Karpas-422 (cell line): ENCODE measurements at places on chromosomes 5 and 9. TPM values are rescaled to one million over a fixed set of nuclear protein-coding genes. Genes with fewer than 3 reads are reported as not detected.

Gene LCN10
- not detected in 2 replicates for total RNA-seq

- peaks cover 14% of the 10 kb centered on the region for H3K4me1 ChIP-seq
- H3K27ac ChIP-seq: no peak overlapping the region
- H3K36me3 ChIP-seq: peaks cover 12% of the 10 kb centered on the region; the same call in 1 of the 2 replicates
- H3K4me3 ChIP-seq: no peak overlapping the region
- no peaks in the 10 kb centered on the region for H3K27me3 ChIP-seq
Measured at GRCh38 chr5:206406-206805, 11.5 kb downstream of the CCDC127 start.

- no peak for DNase-seq
- H3K36me3 ChIP-seq: no peaks in the 10 kb centered on the region
- no peak overlapping the region for H3K4me3 ChIP-seq
- peaks cover 4% of the 10 kb centered on the region for H3K4me1 ChIP-seq
Measured at GRCh38 chr9:132214027-132214622, 52.3 kb downstream of the NTNG2 start.

- H3K4me1 ChIP-seq: no peaks in the 10 kb centered on the region
- H3K4me3 ChIP-seq: no peak overlapping the region
- no peak for DNase-seq
- peaks cover 42% of the 10 kb centered on the region for H3K36me3 ChIP-seq
Measured at GRCh38 chr5:146173597-146173996, 8.9 kb downstream of the LARS1 start.

Gene ABO
- total RNA-seq: not detected in 2 replicates

Gene FOXI1
- 0.07 TPM in 1 of 2 replicates, not detected in the other for total RNA-seq
